ENCODE measurements at places on chromosomes 12 and 14.

- H3K27me3 ChIP-seq: no peaks in the 10 kb centered on the region
- no peak for DNase-seq
- peaks cover 41% of the 10 kb centered on the region for H3K36me3 ChIP-seq
- H3K27ac ChIP-seq: no peak overlapping the region
Measured at GRCh38 chr14:36295642-36296627, 24.5 kb downstream of the MBIP start.

- no peaks in the 10 kb centered on the region for H3K27me3 ChIP-seq
- no peaks in the 10 kb centered on the region for H3K36me3 ChIP-seq
- no peak overlapping the region for H3K27ac ChIP-seq
- no peaks in the 10 kb centered on the region for H3K4me1 ChIP-seq
Measured at GRCh38 chr12:107223821-107224220, 130.5 kb upstream of the CRY1 start.

DNA sequence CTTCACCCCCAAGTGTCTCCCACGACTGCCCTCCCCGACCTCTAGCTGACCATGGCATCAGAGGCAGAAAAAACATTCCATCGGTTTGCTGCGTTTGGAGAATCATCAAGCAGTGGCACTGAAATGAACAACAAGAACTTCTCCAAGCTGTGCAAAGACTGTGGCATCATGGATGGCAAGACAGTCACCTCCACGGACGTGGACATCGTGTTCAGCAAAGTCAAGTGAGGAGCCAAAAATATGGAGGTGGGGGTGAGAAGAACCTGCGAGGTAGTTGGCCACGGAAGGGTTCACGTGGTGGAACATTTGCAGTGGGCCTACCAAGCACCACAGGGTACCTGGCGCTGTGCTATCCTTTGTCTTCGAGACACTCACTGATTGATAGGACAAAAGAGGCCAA is 514 bp downstream of the TPPP2 start:
- H3K4me1 ChIP-seq: peaks cover 5% of the 10 kb centered on the region
- DNase-seq: no peak
- no peak overlapping the region for H3K27ac ChIP-seq

- no peak overlapping the region for H3K4me3 ChIP-seq
- H3K27me3 ChIP-seq: no peaks in the 10 kb centered on the region
- H3K4me1 ChIP-seq: peaks cover 7% of the 10 kb centered on the region
- DNase-seq: no peak
- no peaks in the 10 kb centered on the region for H3K36me3 ChIP-seq
Measured at GRCh38 chr14:67934087-67934486, 114.5 kb downstream of the RAD51B start.

DNA sequence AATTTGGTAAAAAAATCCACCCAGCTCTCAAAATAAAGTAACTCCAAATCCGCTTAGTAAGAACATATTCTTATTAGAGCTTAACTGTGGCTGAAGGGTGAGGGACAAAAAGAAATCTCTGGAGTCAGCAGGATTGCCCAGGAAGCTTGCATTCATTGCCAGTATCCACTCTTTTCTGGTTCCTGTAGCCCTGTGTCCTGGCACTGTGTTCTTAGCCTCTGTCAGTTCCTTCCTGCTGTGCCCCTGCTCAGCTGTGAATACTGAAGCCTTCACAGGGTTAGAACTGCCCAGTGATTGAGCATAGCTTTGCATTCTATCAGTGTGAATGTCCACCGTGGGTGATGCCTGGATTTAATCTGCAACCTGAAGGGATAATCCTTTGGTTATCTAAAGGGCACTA is 266.9 kb upstream of the PELI2 start:
- no peaks in the 10 kb centered on the region for H3K36me3 ChIP-seq
- H3K27ac ChIP-seq: no peak overlapping the region
- no peaks in the 10 kb centered on the region for H3K27me3 ChIP-seq
- DNase-seq: no peak

- H3K4me1 ChIP-seq: no peaks in the 10 kb centered on the region
- H3K27me3 ChIP-seq: no peaks in the 10 kb centered on the region
- H3K4me3 ChIP-seq: no peak overlapping the region
- no peak overlapping the region for H3K27ac ChIP-seq
Measured at GRCh38 chr12:90954428-90954827, 548 bp downstream of the CCER1 start.

DNA sequence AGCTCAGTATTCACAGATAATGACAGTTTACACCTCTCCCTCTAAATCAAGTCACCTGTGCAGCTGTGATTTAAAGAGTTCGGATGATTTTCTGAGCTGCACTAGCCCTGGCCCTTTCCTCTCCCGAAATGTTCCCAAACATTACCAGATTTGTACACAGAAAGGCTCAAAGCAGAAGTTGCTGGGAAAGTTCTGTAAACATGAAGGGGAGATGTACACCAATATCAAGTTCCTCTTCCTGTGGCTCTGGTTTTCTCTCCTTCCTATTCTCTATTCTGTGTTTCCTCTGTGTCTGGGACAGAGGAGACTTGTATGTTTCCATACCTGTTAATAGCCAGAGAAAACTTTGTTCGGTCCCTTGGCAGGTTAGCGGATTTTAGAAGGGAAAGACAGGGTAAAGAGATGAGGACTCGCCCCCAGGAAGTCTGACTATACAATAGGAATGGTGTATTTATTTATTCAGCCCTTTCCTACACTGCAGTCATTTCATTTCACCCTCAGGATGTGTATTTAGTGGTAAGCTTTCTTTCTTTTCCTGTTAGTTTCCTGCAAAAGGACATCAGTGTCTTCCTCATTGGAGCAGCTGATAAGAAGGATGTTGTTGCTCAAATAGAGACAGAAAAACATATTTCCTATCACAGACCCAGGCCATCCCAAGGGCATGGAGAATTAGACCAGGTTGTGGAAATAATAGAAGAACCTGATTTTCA is 7.6 kb upstream of the NUMB start:
- no peaks in the 10 kb centered on the region for H3K27me3 ChIP-seq
- peaks cover 49% of the 10 kb centered on the region for H3K4me1 ChIP-seq
- DNase-seq: no peak
- peak overlapping the region; percentile 82 for H3K27ac ChIP-seq
- H3K36me3 ChIP-seq: no peaks in the 10 kb centered on the region

GRCh38 chr14:55855751-55856150 is 262.5 kb upstream of the PELI2 start:
- no peak for DNase-seq
- H3K4me1 ChIP-seq: no peaks in the 10 kb centered on the region
- no peaks in the 10 kb centered on the region for H3K27me3 ChIP-seq
- no peaks in the 10 kb centered on the region for H3K36me3 ChIP-seq
- H3K27ac ChIP-seq: no peak overlapping the region

- no peaks in the 10 kb centered on the region for H3K36me3 ChIP-seq
- H3K4me1 ChIP-seq: no peaks in the 10 kb centered on the region
- H3K4me3 ChIP-seq: no peak overlapping the region
- H3K27me3 ChIP-seq: no peaks in the 10 kb centered on the region
- no peak overlapping the region for H3K27ac ChIP-seq
Measured at GRCh38 chr12:59149995-59150642, 229.8 kb upstream of the LRIG3 start.

DNA sequence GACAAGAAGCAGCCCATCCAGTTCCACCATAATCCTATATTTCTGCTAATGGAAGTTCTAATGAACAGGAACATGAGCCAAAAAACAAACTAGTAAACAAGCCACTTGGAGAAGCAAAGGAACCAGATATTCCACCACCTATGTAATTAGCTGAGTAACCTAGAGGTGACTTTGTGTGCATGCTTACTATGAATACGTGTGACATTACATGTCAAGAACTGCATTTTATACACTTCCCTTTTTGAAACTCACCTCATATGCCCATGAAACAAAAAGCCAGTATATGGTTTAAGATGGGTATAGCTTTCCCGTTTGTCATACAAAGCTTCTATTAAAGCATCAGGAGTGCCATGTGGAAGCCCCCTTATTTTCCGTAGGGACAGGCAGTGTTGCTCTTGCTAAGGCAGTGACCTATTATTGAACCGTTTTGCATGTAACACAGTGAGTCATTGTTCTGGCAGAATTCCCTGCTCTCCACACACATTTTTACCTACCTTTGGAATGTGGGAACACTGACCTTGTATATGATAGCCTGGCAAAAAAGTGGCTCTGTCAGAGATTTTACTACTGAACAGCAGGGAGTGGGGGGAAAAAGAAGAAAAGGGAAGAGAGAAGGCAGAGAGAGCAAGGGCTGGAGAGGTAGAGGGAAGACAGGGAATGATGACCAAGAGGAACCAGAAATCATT is 34.8 kb upstream of the FRMD6 start:
- H3K4me3 ChIP-seq: no peak overlapping the region
- DNase-seq: no peak
- H3K27me3 ChIP-seq: no peaks in the 10 kb centered on the region
- no peaks in the 10 kb centered on the region for H3K36me3 ChIP-seq
- no peak overlapping the region for H3K27ac ChIP-seq
- no peaks in the 10 kb centered on the region for H3K4me1 ChIP-seq

- no peak overlapping the region for H3K27ac ChIP-seq
- no peak for DNase-seq
- no peaks in the 10 kb centered on the region for H3K36me3 ChIP-seq
- no peaks in the 10 kb centered on the region for H3K27me3 ChIP-seq
Measured at GRCh38 chr12:52338241-52338960, 17.2 kb upstream of the KRT83 start.

GRCh38 chr12:76790564-76791552 is 26.9 kb downstream of the ZDHHC17 start:
- H3K27ac ChIP-seq: no peak overlapping the region
- H3K4me3 ChIP-seq: no peak overlapping the region
- H3K36me3 ChIP-seq: no peaks in the 10 kb centered on the region
- H3K4me1 ChIP-seq: peaks cover 4% of the 10 kb centered on the region

GRCh38 chr12:32566663-32567295 is 112.3 kb upstream of the DNM1L start:
- no peaks in the 10 kb centered on the region for H3K27me3 ChIP-seq
- H3K36me3 ChIP-seq: peaks cover 26% of the 10 kb centered on the region
- no peak for DNase-seq

GRCh38 chr12:110936367-110937103 is 16.2 kb upstream of the MYL2 start:
- no peaks in the 10 kb centered on the region for H3K4me1 ChIP-seq
- no peak overlapping the region for H3K4me3 ChIP-seq
- DNase-seq: no peak
- peaks cover 26% of the 10 kb centered on the region for H3K27me3 ChIP-seq
- no peak overlapping the region for H3K27ac ChIP-seq

DNA sequence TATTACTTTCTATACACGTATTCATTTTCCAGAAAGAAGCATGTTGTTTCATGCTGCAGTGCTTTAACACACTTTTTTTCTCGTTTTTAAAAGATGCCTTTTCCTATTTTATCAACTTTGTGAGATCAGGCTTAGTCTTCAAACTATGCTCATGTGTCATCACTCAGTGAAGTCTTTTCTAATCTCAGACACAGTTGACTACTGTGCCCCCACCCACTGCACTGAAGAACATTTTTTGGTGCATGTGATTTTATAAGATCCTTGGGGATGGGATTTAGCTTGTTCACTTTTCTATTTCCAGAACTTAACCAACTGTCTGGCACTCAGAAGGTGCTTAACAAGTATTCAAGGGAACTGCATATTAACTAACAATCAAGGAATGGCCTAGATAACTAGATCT is 85.5 kb downstream of the CDK17 start:
- H3K27me3 ChIP-seq: no peaks in the 10 kb centered on the region
- H3K4me3 ChIP-seq: no peak overlapping the region
- H3K36me3 ChIP-seq: peaks cover 21% of the 10 kb centered on the region
- H3K4me1 ChIP-seq: no peaks in the 10 kb centered on the region

- H3K27me3 ChIP-seq: no peaks in the 10 kb centered on the region
- no peaks in the 10 kb centered on the region for H3K4me1 ChIP-seq
- H3K27ac ChIP-seq: no peak overlapping the region
- H3K4me3 ChIP-seq: no peak overlapping the region
Measured at GRCh38 chr12:101299931-101300330, 20.0 kb downstream of the UTP20 start.
